ENCODE measurements at places on chromosomes 1 and 21. TPM values are rescaled to one million over a fixed set of nuclear protein-coding genes. Genes with fewer than 3 reads are reported as not detected.

Gene KCNJ9
- not detected for total RNA-seq

Gene ACTL8
- not detected for total RNA-seq

Gene ELAPOR1
- not detected for total RNA-seq

Gene MFAP2
- 38.1 TPM for total RNA-seq

Gene HOOK1
- total RNA-seq: not detected

Gene S100A2
- total RNA-seq: 0.16 TPM

Gene GSTM5
- total RNA-seq: not detected

Gene ITLN2
- not detected for total RNA-seq

Gene ANXA9
- total RNA-seq: not detected

Gene SYT6
- not detected for total RNA-seq

Gene SLC5A9
- not detected for total RNA-seq

Gene CHI3L2
- total RNA-seq: 4.9 TPM

Gene TNFAIP8L2
- not detected for total RNA-seq

Gene TAL1
- total RNA-seq: 0.16 TPM

Gene ZFYVE9
- total RNA-seq: 20.6 TPM

Gene ZSWIM5
- total RNA-seq: under 0.01 TPM

Gene COL11A1
- total RNA-seq: 0.18 TPM

Gene DYRK1A
- total RNA-seq: 25.5 TPM

Gene IL10
- total RNA-seq: not detected

Gene GNAT2
- total RNA-seq: not detected

Gene SCCPDH
- 27.4 TPM for total RNA-seq

Gene IL22RA1
- total RNA-seq: not detected

Gene ATP5PO
- total RNA-seq: 171 TPM

Gene SLC44A3
- total RNA-seq: 0.36 TPM

Gene CSF3R
- not detected for total RNA-seq

Gene KRTAP10-10
- total RNA-seq: not detected

Gene GJA4
- total RNA-seq: 4.9 TPM

Gene DNAJB4
- total RNA-seq: 120 TPM

Gene PRAMEF17
- total RNA-seq: not detected

Gene NPR1
- 9.4 TPM for total RNA-seq

Gene S100A8
- total RNA-seq: not detected

Gene KCNA2
- total RNA-seq: 0.16 TPM

Gene C1orf185
- total RNA-seq: not detected

Gene RHD
- not detected for total RNA-seq

All from cardiac atrium fibroblast (primary cell).